ENCODE measurements at places on chromosomes 7 and 10.
A peak's percentile ranks its signal among the peaks of the same experiment; 100 is the strongest.

GRCh38 chr10:43796781-43797180 is 148.1 kb upstream of the ZNF32 start:
- DNase-seq, result no peak

GRCh38 chr7:26369593-26369992 is 77.9 kb downstream of the SNX10 start:
- no peak for DNase-seq

GRCh38 chr7:78368771-78369170 is 570.2 kb downstream of the PHTF2 start:
- DNase-seq, result no peak

DNA sequence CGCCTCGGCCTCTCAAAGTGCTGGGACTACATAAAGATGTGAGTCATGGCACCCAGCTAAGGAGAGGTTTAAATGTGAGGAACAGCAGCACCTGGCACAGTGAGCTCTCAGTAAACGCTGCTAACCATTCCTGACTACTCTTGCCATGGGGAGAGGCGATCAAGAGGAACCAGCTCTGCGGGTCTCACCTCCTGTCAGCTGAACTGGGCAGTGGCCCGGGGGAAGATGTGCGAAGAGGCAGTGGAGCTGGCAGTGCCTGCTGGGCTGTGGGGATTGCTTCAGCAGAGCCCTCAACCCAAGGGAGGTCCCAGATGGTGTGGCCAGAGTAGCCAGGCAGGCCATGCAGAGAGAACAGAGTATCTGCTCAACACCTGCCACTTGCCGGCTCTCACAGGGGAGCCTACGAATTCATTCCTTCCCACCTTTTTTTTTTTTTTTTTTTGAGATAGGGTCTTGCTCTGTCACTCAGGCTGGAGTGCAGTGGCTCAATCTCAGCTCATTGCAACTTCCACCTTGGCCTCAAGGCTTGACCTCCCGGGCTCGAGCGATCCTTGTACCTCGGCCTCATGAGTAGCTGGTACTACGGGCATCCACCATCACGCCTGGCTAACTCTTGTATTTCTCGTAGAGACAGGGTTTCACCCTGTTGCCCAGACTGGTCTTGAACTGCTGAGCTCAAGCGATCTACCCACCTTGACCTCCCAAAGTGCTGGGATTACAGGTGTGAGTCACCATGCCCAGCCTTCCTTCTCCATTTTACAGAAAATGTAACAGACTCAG is 6.8 kb downstream of the POLM start:
- DNase-seq, result no peak

GRCh38 chr7:102080019-102080433 is 206.6 kb upstream of the SH2B2 start:
- no peak for DNase-seq

DNA sequence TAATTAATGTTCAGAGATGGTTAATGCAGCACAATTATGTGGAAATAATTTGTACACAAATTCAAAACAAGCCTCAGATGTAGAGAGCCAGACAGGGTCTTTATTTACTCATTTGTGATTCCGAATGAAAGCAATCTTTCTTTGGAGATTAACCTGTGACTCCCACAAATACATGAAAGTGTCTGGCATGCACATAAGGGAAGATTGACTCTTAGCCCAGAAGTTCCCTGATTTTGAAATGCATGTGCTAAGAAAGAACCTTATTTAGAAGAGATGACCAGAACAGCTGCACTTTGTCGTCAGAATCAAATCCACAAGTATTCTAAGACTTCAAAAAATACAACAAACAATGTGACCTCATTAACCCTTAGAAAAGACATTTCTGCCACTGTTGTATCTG is 45.1 kb downstream of the RNLS start:
- DNase-seq, result no peak

DNA sequence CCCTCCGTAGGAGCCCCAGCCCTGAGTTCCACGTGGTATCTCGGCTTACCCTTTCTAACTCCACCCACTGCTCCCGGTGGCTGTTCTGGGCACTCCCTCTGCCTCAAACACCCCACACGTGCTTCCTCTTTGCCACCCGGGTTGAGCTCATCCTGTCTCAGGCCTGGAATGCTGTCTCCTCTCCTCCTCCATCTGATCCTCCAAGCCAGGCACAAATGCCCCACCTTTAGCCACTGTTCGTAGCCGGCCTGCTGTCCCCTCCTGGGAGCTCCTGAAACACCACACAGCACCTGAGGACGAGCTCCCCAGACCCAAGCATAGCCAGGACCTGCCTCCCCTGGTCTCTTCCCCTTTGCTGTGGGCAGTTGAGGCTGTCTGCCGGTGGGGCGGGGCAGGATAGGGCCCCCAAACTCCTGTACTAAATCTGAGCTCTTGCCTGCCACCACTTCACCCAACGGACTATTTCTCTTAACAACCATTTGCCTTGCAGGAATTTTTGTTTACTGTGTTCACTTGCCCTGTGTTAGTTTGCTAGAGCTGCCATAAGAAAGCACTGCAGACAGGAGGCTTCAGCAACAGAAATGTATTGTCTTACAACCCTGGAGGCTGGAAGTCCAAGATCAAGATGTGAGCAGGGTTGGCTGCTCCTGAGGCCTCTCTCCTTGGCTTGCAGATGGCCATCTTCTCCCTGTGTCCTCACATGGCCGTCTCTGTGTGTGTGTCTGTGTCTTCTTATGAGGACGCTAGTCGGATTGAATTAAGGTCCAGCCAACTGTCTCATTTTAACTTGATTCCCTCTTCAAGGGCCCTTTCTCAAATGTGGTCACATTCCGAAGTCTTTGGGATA is 58.3 kb upstream of the SHH start:
- DNase-seq, result no peak

DNA sequence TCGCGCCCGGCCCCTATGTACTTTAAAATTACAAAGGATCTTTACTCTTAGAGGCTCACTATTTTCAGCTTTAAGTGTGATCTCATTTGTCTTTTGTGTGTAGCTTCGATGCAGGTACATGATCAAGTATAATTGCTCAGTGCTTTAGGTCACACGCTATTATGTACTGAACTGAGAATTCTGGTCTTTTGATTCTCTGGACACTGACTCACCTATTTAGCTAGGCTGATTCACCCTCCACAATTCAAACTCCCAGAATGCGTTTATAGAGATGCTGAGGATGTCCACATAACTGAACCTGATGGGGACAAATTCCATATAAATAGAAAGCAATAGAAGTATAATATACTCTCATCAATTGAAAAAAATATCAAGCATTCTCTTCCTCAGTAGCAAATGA is 57.8 kb downstream of the PRKCQ start:
- no peak for DNase-seq

DNA sequence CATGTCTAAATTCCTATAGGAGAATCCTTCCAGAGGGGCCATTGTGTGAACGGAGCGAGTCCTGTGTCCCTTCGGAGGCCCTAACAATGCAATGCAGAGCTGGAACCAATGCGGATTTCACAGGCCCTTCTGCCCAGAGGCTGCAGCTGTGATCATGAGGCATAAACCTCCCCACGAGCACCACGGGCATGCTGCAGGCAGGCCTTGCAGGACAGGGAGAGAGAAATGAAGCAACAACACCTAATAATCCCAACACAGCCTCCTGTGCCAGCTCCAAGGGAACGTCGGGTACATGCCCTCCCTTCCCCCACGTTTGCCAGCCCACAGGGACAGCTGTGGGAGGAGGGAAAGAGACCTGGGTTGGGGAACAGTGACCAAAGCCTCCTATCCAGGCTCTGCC is 74.4 kb downstream of the TNS3 start:
- DNase-seq, result no peak

GRCh38 chr7:112129655-112130323 is 76.4 kb downstream of the DOCK4 start:
- DNase-seq, result no peak

- DNase-seq, result no peak
These were observed 142.7 kb downstream of the ELFN1 start for GRCh38 chr7:1812509-1813393.

- no peak for DNase-seq
These were observed 46.0 kb downstream of the NAMPT start for GRCh38 chr7:106238830-106239229.

DNA sequence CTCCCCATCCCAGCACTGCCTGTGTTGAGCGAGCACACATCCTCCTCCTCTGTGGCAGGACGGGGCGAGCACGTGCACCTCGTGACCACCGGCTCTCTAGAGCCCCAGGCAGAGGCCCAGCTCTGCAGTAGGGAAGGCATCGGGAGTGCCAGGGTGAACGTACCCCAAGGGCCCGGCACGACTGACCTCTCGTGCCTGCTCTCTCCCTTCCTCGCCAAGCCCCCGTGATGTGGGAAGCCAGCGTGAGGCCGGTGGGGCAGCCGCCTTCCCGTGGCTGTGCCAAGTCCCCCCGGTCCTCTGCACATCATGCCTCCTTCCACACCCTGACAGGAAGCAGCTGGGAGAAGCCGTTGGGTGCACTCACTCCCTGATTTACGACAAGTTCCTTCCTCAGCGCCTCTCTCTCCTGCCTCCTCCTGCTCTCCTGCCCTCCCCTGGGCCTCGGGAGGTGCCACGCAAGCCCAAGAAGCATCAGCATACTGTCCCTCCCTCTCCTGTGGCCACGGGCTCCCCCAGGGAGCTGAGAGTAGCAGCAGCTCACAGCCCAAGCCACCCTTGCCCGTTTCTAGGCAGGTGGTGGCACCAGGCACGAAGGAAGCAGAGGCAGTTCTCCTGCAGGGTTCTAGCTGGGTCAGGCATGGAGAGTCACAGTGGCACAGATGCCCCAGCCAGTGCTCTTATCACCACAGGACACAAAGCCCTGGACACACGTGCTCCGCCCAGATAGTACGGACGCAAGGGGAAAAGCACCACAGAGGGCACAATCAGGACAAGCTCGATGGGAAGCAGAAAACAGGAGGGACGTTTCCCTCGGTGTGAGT is 47.0 kb downstream of the AMZ1 start:
- no peak for DNase-seq

DNA sequence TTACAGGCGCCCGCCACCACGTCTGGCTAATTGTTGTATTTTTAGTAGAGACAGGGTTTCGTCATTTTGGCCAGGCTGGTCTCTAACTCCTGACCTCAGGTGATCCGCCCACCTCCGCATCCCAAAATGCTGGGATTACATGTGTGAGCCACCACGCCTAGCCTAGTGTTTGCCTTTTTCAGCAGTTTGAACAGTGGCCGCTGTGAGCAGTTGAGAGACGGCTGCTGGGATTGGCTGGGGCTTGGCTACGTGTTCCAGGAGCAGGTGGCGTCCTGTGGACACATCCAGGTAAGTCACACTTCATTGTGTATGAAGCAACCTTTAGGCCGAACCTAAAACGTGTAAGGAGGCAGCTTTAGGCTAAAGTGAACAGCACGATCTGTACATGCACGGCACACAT is 231.8 kb upstream of the PITRM1 start:
- no peak for DNase-seq

GRCh38 chr7:50812841-50813475 is 30.3 kb upstream of the GRB10 start:
- DNase-seq, result no peak

- DNase-seq, result no peak
These were observed 374.9 kb upstream of the CELF2 start for GRCh38 chr10:10642751-10643150.

GRCh38 chr10:119642556-119643111 is 8.5 kb upstream of the BAG3 start:
- DNase-seq, result no peak

DNA sequence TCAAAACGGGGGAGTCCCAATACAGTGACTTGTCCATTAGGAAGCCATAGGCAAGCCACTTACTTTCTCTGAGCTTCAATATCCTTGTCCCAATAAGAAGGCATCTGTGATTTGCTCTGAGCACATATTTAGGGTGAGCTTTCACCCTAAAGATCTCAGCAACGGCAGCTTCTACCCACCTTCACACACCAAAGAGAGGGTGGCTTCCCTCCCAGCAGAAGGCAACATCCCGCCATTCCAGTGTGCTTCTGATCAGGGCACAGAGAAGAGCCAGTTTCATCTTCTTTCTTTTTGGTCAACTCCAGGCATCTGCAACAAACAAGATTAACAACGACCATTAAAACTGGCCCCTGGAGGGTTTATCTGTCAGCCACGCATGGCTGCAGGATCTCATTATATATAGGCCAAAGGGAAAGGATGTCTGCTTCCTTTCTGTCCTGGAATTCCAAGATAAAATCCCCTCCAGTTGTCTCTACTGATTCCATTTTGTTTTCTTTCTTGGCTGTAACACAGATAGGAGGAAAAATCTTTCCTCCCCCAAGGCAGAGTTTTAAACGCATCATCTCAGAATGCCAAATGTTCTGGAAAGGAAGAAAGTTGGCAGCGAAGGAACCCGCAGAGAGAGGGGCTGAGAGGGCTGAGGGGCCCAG is 491 bp upstream of the SH2D4B start:
- DNase-seq, result no peak

- DNase-seq, result no peak
These were observed 33.3 kb upstream of the ATXN7L1 start for GRCh38 chr7:105909742-105910141.

DNA sequence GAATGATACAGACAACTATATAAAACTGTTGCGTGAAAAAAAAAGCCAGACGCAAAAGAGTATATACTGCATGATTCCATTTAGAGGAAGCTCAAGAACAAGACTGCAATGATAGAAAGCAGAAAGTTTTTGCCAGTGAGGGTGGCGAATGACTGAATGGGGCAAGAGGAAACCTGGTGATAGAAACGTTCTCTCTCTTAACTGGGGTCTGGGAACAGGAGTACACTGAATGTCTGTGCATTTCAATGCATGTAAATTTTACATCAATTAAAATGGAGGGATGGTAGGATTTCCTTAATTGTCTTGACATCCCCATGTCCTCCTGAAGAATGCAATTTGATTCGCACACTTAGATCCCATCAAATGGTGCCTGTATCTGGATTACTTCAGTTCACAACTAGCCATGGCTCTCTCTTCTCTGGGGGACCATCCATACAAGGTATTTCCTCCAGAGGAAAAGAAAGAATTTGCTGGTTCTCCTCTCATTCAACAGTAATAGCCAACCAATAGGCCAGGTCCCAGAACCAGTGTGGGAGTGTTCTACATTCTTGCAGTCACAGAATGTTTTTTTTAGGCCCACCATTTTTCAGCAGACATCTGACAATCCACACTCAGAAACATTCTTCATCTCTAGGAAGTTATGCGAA is 221.0 kb upstream of the KLF14 start:
- no peak for DNase-seq

GRCh38 chr7:128020159-128020558 is 11.1 kb downstream of the LRRC4 start:
- peak; percentile 36 for DNase-seq

DNA sequence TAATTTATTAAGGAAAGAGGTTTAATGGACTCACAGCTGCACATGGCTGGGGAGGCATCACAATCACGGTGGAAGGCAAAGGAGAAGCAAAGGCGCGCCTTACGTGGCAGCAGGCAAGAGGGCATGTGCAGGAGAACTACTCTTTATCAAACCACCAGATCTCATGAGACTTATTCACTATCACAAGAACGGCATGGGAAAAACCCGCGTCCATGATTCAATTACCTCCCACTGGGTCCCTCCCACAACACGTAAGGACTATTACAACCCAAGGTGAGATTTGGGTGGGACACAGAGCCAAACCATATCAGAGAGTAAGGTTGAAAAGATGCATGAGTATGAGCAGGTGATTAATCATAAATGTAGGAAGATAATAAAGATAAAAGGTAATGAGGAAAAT is 3.2 kb upstream of the JCAD start:
- no peak for DNase-seq
